ENCODE measurements at places on chromosomes 4 and X. TPM values are rescaled to one million over a fixed set of nuclear protein-coding genes. Genes with fewer than 3 reads are reported as not detected.

KIAA1210 gene
- total RNA-seq, result 0.08 TPM

SYN1 gene
- total RNA-seq, result 17.7 TPM

LPAR4 gene
- total RNA-seq, result 1.7 TPM

PI4K2B gene
- 15.9 TPM for total RNA-seq

SSX1 gene
- not detected for total RNA-seq

KDR gene
- total RNA-seq, result 0.19 TPM

ATXN3L gene
- not detected for total RNA-seq

TCEAL6 gene
- 0.38 TPM for total RNA-seq

MND1 gene
- 18.0 TPM for total RNA-seq

COL4A6 gene
- 1.3 TPM for total RNA-seq

C4orf54 gene
- total RNA-seq, result under 0.01 TPM

ANKRD50 gene
- 21.9 TPM for total RNA-seq

HTN3 gene
- not detected for total RNA-seq

ANKRD37 gene
- 4.8 TPM for total RNA-seq

PDHA1 gene
- 249 TPM for total RNA-seq

HS3ST1 gene
- total RNA-seq, result 3.9 TPM

EFHC2 gene
- 1.6 TPM for total RNA-seq

HS6ST2 gene
- 14.4 TPM for total RNA-seq

SYTL4 gene
- 0.38 TPM for total RNA-seq

GPRIN3 gene
- total RNA-seq, result 10.3 TPM

PRR32 gene
- total RNA-seq, result 0.57 TPM

ASB9 gene
- total RNA-seq, result not detected

SERTM2 gene
- not detected for total RNA-seq

NMU gene
- 89.9 TPM for total RNA-seq

TEC gene
- total RNA-seq, result 0.16 TPM

LAGE3 gene
- total RNA-seq, result 35.5 TPM

LRCH2 gene
- 81.4 TPM for total RNA-seq

NAA11 gene
- total RNA-seq, result 0.05 TPM

ELF2 gene
- total RNA-seq, result 56.3 TPM

CENPVL2 gene
- not detected for total RNA-seq

MAGEC1 gene
- total RNA-seq, result 0.27 TPM

ALB gene
- total RNA-seq, result 0.50 TPM

SEC24B gene
- total RNA-seq, result 18.2 TPM

PHOX2B gene
- total RNA-seq, result 0.16 TPM

P2RY10 gene
- total RNA-seq, result 0.66 TPM

GPC3 gene
- 22.5 TPM for total RNA-seq

NHS gene
- 0.21 TPM for total RNA-seq

AMOT gene
- total RNA-seq, result 0.85 TPM

NAA10 gene
- total RNA-seq, result 57.5 TPM

MAGEA2 gene
- 0.77 TPM for total RNA-seq

Measured in motor neuron (in vitro differentiated cells).